Progenitor cell of endocrine pancreas (in vitro differentiated cells): ENCODE measurements at places on chromosomes 2 and 18.

DNA sequence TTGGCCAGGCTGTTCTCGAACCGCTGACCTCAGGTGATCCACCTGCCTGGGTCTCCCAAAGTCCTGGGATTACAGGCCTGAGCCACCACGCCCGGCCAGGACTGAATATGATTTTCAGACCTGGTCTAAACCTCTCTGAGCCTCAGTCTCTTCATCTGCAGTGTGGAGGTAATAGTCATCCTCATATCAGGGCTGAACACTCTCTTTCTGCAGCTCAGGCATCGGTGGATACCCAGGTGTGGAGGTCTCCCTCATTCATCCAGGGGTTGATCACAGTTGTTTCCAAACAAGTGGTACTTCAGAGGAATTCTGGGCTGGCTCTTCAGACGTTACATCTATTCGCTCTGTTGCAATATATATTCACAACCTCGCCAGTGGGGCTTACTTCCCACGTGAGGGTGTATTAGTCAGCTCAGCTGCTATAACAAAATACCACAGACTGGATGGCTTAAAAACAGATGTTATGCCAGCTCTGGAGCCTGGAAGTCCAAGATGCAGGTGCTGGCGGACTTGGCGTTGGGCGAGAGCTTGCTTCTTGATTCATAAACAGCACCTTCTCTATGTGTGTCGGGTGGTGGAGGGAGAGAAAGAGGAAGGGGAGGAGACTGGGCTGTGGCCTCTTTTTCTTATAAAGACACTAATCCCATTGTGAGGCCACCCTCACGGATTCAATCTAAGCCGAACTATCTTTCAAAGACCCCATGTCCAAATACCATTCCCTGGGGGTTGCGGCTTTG is 2.9 kb upstream of the MBP start:
- no peak for DNase-seq

DNA sequence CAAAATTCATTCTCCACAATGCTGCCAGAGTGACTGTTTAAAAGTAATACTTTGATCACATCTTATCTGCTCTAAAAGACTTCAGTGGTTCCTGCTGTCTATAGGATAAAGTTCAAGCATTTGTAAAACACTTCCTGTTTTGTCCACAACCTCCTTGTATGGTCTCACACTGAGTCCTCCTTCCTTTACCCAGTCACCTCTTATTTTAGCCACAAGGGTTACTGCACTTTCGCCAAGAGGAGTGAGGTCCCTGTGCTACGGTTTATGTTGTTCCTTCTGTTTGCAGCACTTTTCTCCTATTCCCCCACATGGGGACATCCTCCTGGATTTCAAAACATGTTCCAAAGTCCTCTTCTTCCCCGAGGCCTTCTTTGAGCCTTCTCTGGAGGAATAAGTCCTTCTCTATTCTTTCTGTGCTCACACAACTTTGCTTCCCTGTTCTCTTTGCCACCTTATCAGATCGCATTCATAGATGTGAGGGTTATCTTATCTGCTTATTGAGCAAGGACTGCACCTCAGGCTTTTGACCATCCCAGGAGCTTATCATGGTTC is 112.2 kb upstream of the NABP1 start:
- DNase-seq: no peak

DNA sequence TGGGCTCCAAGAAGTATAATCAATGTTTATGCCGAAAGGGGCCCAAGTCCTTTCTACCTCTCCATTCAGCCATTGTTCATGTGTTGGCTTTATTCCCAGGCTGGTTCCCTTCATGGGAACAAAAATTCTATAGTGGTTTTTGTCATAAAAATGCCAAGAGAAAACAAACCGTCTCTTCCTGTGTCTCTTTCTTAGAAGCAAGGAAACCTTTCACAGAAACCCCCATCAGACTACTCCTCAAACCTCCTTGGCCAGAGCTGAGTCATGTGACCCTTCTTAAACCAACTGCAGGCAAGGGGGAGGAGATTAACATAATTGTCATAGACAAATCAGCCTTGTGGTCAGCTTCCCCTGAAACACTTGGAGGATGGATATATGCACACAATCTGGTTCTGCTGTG is 75.1 kb upstream of the TANK start:
- no peak for DNase-seq

- no peak for DNase-seq
Measured at GRCh38 chr18:2485983-2486382, 85.3 kb downstream of the METTL4 start.

GRCh38 chr2:216498379-216499352 is at the start of gene RPL37A:
Gene RPL37A, plus strand, starts transcription at chr2:216498844. Its CDS starts 31 bp downstream, at chr2:216498875.
- peak; percentile 74 for DNase-seq

DNA sequence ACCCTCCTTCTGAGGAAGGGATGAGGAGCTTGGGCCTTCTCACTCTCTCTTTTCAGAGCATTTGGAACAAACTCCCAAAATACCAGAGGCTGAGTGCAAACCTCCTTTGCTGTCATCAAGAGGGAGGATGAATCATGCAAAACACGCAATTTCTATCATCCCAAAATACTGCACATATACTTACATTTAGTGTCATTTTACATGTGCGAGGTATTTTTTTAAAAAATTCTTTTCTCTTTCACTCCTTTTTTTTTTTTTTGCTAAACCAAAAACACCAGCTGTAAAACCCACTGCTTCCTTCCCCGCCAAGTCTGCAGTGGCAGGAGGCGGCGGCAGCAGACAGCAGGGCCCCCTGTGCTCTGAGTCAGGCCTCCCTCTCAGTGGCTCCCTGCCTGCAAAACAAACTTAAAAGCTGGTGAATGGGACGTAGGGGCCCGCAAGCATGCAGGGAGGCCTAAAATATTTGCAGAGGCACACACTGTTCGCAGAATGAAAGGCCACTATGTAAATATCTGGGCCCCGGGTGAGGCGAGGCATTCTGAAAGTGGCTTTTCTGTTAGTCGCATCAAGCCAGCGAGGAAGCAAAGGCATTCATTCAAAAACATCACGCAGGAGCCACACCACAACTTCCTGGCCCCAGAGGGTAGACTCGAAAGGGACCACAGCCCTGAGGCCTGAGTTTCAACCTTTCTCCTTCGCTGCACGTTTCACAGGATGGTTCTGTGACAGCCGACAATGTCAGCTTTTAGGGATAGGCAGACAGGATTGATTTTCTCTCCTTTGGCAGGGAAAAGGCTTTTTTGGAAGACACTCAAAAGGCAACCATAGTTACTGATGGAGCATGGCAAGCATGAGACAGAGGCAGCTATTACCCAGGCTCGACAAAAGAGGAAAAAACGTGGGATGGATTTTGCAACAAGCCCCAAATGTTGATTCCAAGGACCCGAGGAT is 73.4 kb downstream of the ACTR2 start:
- peak; percentile 17 for DNase-seq

DNA sequence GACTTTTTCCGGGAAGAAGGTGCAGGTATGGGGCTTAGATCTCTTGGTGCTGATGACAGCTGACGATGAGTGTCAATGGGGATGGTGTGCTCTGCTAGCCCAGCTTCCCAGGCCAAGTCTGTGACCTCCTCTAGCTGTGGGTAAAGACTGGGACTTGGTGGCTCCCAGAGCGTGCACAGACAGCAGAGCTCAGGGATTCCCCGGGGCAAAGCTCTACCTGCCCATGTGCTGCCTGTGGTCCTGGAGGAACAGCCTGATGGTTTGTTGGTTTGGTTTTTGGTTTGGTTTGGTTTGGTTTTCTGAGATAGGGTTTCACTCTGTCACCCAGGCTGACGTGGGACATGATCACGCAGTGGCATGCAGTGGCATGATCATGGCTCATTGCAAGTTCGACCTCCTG is 19.2 kb downstream of the ATP6V1B1 start:
- no peak for DNase-seq

GRCh38 chr2:74599676-74600075 is 45.2 kb downstream of the DOK1 start:
- no peak for DNase-seq

DNA sequence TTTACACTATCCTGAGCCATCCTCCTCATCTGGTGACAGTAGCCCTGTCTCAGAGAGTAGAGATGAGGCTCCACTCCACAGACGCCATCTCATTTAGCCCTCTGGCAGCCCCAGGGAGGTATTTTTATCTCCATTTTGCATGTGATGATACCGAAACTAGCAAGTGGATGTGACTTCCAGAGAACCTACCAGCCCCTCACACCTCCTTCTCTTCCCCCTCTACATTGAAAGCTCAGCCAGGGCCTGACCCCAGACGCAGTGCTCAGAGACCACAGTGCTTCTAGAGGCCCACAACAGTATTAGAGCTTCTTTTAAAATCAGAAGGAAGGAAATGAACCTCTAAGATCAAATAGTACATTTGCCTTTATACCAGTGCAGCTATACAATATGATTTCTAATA is 8.3 kb downstream of the GYPC start:
- no peak for DNase-seq

DNA sequence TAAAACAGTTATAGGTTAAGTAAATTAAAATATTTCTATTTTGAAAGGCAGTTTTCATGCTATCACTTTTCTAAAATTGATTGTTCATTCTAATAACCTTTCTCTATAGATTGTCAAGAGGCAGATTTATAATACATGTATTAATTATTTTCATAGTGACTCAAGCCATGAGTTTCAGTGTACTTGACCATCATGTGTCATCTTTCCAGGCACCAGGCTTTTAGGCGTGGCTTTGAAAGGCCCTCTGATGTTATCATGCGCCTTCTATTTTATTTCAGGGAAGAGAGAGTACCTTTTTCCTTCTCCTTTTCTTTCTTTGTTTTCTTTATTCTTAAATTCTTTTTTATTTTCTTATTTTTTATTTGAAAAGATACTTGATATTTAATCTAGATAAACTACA is 128.3 kb upstream of the ETAA1 start:
- DNase-seq: no peak

GRCh38 chr18:75129717-75130477 is 79.0 kb downstream of the PTGR3 start:
- no peak for DNase-seq

DNA sequence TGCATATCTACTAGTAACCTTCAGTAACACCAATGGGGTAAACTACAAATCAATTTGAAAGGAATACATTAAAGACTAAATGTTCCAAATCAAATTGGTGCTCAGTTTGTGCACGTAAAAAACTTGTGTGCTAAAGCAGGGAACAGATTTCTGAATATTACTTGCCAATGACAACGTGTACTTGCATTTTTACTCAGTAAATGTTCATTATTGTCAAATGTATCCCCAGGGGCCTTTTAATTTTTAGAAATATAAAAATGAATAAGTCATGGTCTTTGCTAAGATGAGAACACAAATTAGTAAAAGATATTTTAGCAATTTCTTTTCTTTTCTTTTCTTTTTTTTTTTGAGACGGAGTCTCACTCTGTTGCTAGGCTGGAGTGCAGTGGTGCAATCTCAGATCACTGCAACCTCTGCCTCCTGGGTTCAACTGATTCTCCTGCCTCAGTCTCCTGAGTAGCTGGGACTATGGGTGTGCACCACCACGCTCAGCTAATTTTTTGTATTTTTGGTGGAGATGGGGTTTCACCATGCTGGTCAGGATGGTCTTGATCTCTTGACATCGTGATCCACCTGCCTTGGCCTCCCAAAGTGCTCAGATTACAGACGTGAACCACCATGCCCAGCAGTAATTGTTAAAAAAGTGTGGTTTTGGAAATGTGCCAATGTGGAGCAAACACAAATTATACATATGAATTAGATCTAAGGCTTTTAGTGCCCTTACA is 52.6 kb downstream of the PMAIP1 start:
- no peak for DNase-seq

DNA sequence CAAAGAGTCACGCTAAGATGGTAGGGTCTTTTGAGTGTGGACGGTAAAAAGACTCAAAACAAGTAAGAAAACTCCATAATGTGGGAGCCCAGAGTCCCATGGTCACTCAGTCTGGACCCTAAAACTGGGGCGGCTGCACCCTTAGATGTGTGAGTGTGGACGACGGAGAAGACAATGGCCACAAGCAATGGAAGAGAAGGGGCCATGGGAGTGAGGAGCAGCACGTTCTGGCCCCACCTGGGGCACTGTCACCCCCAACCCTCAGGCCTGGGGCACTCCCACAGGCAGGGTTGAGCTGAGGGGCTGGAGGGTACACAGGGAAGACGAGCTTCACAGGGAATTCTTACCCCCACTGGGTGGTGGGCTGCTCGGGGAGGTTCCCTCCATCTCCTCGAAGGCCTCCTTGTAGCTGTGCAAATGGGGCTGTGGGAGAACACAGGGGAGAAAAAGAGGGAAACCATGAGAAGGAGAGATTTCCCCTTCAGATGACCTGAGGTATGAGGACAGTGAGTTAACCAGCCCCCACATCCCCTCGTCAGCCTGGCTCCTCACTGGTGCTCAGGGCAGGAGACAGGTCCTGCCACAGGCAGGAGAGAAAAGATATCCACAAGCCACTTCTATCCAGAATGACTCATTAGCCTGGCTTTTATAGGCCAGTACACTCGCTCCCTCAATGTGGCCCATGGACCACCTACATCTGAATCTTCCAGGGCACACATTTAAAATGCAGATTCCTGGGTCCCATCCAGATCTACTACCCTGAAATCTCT is 167.9 kb downstream of the TNS1 start:
- DNase-seq: no peak

DNA sequence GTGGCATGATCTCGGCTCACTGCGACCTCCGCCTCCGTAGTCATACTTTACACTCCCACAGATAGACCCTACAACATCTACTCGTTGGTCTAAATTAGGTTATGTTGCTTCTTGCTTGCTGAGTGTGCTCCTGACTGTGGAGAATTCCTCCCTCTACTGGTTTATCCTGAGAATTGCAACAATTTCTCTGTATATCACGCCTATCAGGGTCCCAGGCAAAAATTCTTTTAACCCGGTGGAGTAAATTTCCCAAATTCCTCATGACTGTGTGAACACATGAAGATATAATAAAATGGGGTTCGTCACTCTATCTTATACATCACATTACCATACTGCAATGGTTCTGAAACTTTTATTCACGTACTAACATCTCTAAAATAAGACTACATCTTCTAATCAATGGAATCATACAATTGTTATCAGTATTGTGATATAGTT is 156.7 kb downstream of the EVA1A start:
- no peak for DNase-seq

- no peak for DNase-seq
Measured at GRCh38 chr18:48186861-48187260, 222.3 kb downstream of the ZBTB7C start.

DNA sequence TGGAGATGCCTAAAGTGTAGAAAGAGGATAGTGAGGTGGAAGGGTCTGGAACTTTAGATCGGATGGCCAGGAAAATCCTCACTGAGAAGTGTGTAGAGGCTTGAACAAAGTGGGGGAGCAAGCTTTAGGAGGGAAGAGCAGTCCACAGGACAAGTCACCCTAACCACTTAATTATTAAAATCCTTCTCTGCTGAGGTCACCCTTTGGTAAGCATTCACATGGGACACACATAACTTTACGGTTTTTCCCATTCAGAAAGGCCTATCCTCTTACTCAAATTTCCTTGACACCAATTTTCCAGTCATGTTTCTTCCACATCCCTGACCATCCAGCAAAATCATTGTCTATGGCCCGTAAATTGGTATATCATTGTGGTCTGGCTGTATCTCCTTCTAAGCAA is 31.0 kb upstream of the ZEB2 start:
- no peak for DNase-seq

GRCh38 chr2:11446733-11447248 is 19.2 kb downstream of the E2F6 start:
- peak; percentile 56 for DNase-seq

- no peak for DNase-seq
Measured at GRCh38 chr2:157283468-157283867, 26.0 kb downstream of the GALNT5 start.
